ENCODE measurements at places on chromosomes 13 and 19.
A peak's percentile ranks its signal among the peaks of the same experiment; 100 is the strongest.

DNA sequence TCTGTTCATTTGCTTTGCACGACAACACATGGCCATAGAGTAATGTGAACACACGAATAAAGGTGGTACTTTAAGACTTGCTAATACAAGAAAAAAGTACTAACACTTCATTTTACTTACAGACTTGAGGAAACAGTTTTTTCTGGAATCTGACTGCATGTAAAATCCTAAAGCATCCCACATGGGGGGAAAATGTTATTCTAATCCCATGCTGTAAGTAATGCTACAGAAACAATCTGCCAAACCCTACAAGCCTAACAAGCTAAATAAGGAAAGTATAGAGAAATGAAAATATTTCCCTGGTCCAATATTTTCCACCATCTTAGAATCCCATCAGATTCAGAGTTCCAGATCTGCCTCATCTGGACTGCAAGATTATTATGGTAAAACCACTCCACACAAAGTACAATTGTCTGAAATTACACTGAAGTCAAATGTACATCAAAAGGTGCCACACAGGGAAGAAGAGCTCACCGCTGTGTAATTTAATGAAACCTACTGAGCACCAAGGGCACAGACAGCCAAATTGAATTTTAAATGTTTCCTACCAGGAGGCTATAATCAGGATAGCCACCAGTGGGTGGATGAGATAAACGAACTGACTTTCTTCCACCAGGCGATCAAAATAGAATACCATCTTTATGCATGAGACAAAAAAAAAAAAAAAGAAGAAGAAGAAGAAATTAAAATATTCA lies 22.0 kb downstream of the LHFPL6 start:
- no peak for DNase-seq

GRCh38 chr13:98965325-98965724 lies 12.5 kb downstream of the DOCK9 start:
- no peak for DNase-seq

DNA sequence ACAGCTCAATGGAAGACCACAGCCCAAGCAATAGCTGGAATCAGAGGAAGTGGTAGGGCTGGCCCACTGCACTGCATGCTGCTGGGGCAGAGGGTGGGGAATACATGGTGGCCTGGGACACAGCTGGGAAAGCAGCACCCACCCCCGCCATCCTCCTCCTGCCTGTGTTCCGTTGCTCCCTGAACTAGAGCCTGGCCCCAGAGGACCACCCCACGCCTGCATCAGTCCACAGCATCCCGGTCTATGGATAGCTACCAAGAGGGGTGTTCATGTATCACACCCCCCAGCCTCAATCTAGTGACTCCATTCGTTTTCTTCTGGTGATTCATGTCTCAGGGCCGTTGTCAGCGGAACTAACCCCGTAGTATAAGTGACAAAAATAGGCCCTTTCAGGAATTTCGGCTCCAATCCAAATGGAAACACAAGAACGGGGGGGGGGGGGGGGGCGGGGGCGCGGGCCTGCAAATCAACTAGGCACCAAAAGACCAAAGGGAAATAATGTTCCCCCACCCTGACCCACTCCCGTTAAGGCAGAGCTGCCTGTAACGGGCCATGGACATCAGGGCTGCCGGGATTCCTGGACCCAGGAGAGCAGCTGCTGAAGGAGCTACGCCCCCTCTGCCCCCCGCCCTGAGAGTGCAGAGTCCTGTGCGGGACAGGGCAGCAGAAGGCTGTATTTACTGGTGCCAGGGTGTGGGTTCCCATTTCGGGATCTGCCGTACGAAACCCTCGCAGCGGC lies 18.9 kb upstream of the EPHX3 start:
- DNase-seq = no peak

DNA sequence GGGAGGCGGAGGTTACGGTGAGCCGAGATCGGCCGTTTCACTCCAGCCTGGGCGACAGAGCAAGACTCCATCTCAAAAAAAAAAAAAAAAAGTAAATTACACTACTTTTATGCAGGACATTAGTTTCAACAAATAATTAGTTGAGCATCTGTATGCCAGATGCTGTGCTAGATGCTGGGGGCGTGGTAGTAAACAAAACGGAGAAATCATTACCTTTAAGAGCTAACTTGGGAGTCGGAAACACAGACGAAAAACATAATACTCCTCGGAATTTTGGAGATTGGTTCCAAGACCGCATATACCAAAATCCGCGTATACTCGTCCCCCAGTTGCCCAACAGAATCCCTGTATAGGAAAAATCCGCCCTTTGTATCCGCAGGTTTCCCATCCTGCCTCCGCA lies 1.3 kb upstream of the DUS3L start:
- no peak for DNase-seq

DNA sequence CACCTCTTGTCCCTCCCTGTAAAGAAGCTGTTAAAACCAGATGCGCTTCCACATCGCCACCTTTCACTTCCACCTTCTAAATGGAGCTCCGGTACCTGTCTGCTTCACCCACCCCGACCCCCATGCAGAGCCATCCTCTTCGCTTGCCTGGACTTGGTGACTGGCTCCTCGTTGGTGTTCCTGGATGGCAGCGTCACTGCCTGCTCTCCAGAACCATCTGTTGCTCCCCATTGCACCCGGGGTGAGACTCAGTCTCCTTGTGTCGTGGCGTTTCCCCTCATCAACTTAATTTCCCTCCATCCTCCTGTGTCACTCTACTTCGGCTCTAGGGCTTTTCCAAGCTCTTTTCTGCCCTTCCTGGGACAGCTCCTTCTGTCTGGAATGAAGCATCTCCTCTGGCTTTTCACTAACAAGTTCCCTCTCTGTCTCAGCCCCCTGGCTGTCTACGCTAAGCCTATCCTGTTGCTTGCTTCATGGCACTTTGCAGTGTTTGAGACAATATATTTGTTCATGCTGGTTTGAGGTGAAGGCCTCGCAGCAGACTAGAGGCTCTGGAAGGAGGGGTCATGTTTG lies 10.3 kb downstream of the CEBPG start:
- no peak for DNase-seq

- peak; percentile 88 for DNase-seq
Measured at GRCh38 chr19:33819880-33820781, 23.5 kb downstream of the KCTD15 start.

DNA sequence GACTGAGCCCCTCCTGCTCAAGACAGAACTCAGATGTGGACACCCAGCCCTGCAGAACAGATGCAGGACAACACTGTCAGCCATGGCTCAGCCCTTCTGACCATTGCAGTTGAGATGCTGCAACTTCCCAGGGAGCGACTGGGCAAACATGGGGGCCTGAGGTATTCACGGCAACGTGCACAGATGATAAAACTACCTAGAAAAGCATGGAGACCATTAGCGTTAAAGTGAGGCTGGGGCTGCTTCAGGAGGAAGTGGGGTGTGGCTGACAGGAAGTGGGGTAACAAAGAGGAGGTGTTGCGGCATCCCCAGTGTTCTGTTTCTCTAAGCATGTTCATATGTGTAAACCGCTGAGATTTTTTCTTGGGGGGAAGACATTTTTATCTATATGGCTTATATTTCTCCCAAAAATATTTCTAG lies 1.3 kb upstream of the SIGLEC9 start:
- no peak for DNase-seq

DNA sequence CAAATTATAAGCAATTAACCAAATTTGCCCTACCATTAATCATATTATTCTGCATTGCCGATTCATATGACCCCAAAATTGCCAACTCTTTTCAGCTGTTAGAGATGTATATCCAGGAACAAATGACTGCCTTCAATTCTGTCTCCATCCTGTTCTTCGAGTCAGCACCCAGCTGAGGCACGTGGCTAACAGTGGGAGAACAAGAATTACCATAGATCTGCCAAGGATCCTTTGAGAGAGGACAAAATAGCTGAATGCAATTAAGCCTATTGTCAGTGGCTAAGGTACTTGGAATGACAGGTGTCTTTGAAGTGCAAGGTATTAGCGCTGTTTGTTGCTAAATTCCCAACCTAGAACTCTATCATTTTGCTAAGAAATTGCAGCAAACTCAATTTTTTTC lies 426.1 kb downstream of the TSHZ3 start:
- DNase-seq = no peak

GRCh38 chr13:101473458-101473857 lies 21.0 kb downstream of the ITGBL1 start:
- DNase-seq = no peak

- DNase-seq = no peak
Measured at GRCh38 chr19:4861147-4861546, 6.3 kb downstream of the PLIN3 start.

- DNase-seq = no peak
Measured at GRCh38 chr19:3178973-3179738, 587 bp downstream of the S1PR4 start.

DNA sequence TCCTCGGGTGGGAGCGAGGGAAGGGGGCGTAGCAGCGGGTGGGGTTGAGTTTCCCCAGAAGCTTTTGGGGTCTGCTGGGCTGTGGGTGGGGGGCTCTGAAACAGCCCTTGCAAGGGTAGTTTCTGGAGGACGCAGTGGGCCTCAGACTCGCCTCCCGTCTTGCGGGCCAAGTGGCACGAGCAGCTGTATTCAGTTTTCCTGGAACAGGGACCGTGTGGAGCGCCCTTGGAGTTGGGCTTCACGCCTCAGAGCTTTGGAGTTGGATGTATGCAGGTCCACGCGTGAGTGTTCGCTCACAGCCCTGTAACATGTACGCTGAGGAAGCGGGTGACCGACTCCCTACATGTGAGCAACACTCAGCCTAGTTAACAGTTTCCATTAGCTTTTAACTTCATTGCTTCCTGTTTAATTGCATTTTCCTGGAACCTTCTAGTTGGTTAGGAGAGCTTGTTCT lies 603 bp downstream of the TM9SF2 start:
- DNase-seq = peak; percentile 60

- peak; percentile 7 for DNase-seq
Measured at GRCh38 chr13:32023698-32024097, 7.9 kb upstream of the FRY start.

DNA sequence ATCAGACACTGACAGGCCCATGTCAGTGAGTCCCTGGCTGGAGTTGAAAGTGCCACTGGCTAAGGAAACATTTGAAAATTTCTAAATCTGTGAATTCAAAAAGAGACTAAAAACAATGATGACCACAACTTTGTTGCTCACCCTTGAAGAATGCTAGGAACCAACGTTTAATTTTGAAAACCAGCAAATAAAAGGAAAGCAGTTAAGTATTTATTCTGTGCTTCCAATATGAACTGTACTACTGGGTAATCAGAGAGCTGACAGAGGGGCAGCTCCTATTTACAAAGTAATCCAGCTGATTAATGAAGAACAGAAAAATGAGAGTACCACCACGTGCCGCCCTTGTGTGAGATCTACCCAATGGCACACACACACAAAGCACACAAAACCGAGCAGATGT lies 44.7 kb upstream of the LATS2 start:
- no peak for DNase-seq

- DNase-seq = no peak
Measured at GRCh38 chr13:33633701-33634545, 184.0 kb upstream of the RFC3 start.

DNA sequence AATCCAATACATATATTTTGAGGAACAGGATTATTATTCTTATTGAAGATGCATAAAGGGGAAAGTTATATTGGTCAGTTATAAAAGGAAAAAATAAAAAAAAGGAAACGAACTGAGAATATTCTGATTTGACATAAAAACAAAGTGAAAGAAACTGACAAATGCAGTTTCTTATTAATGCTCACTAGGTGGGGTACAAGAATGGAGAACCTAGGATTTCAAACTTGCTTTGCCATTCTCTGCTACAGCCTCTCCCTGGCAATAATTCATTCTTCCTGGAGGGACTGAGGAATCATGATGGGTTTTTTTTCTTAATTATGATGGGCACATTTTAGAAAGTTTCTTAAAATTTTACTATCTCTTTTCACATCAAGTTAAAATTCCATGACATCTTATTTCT lies 154.9 kb downstream of the PCDH9 start:
- DNase-seq = peak; percentile 65

- no peak for DNase-seq
Measured at GRCh38 chr13:38141792-38142191, 207.9 kb upstream of the UFM1 start.

GRCh38 chr19:33278403-33279269 lies 23.7 kb downstream of the CEBPA start:
- DNase-seq = no peak

GRCh38 chr19:9406798-9407352 lies 28.5 kb downstream of the ZNF266 start:
- peak; percentile 99 for DNase-seq

GRCh38 chr19:55635334-55635717 lies 5.5 kb upstream of the ZNF580 start:
- no peak for DNase-seq

GRCh38 chr13:91802957-91803356 lies 404.5 kb downstream of the GPC5 start:
- no peak for DNase-seq

DNA sequence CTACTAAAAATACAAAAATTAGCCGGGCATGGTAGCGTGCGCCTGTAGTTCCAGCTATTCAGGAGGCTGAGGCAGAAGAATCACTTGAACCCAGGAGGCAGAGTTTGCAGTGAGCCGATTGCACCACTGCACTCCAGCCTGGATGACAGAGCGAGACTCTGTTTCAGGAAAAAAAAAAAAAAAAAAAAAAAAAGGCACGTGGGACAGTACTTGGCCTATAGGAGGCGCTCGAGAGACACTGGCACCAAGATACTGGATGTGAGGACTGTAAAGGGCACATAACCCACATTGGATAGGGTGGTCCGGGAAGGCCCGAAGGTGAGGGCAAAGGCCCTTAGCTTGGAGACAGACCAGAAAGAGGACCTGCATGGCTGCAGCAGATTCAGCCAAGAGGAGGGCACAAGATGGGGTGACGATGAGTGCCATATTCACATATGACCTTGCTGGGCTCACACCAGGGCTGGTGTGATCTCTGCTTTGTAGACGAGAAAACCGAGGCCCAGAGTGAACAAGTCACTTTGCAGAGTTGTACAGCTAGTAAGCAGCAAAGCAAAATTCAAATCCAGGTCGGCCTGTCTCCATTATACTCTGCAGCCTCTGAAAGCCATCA lies 89.4 kb downstream of the DPF1 start:
- peak; percentile 78 for DNase-seq

GRCh38 chr13:60146471-60146870 lies 17.3 kb downstream of the DIAPH3 start:
- DNase-seq = no peak

- peak; percentile 46 for DNase-seq
Measured at GRCh38 chr19:27828829-27829228, 1384.1 kb downstream of the UQCRFS1 start.

DNA sequence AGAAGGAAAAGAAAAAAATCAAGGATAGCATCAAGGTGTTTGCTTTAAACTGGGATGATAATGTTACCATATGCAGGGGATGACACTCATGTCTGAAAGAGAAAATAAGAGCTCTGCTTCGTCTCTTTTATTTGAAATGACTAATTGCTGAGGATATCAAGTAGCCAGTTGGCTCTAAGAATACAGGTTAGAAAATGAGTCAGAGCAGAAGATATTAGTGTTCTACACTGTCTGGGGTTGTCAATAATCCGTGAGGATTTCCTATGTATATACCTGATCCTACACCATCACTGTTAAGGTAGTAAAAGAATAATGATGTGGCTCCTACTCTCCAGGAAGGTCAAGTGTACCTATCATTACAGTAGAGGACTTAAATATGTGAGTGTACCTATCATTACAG lies 562.5 kb downstream of the GPC6 start:
- DNase-seq = no peak

All from OCI-M1 (cell line).